ENCODE measurements at places on chromosomes 12 and 14.

GRCh38 chr12:53159195-53159839 lies 21.2 kb upstream of the ZNF740 start:
- peak; percentile 82 for DNase-seq

DNA sequence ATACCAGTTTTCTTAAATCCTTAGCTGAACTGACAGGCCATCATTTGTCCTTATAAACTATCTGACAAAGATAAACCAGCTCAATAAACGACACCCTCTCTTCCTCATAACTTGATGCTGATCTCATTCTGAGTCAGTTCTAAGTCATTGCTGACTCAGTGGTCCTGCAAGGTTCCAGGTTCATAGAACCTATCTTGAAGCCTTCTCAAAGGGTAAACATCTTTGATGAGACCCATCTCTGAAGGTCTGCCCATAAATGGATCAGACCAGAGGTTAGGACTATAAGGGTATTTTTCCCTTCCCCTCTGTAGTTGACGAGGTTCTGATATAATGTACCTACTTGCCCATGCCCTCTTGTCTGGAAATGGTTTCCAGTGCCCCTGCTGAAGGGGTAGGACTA lies 11.9 kb downstream of the NAA25 start:
- DNase-seq = no peak

DNA sequence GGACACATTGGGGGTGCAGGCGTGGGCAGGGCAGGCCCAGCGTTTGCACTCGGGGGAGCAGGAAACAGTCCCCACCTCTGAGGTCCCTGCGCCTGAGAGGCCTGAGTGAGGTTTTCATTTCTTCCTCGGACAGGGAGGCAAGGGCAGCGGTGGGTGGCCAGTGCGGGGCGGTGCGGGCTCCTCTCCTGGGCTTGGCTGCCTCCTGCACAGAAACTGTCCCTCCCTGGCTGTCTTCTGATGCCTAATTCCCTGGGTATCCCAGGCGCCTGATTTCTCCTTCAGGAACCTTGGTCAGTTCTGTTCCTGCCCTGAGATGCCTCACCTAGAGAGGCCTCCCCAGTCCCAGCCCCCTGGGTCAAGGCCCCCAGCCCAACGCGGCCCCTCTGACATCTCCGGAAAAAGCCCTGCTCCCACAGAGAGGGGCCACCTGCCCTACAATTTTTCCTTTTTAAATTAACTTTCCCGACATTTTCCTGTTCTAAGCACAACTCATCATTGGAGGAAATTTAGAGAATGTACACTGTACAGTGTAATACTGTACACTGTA lies 260.3 kb downstream of the ADGRD1 start:
- DNase-seq = no peak

- DNase-seq = no peak
These were observed 7.1 kb upstream of the IFNG-AS1 start for GRCh38 chr12:67982164-67982563.

GRCh38 chr12:79187032-79187431 lies 322.5 kb downstream of the SYT1 start:
- DNase-seq = no peak

GRCh38 chr12:107356266-107356936 lies 263.1 kb upstream of the CRY1 start:
- DNase-seq = no peak

GRCh38 chr12:26732005-26732908 lies 100.7 kb downstream of the ITPR2 start:
- no peak for DNase-seq

DNA sequence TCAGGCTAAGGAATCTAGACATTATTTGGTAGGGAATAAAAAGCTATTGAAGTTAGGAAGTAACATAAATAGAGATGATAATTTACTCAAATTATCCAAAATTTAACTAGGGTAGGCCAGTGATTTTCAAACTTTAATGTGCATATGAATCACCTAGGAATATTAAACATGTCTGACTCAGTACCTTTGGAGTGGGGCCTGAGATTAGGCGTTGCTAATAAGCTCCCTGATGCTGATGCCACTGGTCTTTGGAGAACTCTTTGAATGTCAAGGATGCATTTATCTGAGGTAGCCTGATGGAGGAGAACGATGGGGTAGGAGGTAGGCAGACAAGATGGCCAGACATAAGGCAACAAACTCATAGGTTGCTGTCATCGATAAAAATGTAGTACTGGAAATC lies 33.2 kb downstream of the EFCAB11 start:
- DNase-seq = no peak

- DNase-seq = no peak
These were observed 2.0 kb downstream of the ZBTB25 start for GRCh38 chr14:64501411-64502171.

DNA sequence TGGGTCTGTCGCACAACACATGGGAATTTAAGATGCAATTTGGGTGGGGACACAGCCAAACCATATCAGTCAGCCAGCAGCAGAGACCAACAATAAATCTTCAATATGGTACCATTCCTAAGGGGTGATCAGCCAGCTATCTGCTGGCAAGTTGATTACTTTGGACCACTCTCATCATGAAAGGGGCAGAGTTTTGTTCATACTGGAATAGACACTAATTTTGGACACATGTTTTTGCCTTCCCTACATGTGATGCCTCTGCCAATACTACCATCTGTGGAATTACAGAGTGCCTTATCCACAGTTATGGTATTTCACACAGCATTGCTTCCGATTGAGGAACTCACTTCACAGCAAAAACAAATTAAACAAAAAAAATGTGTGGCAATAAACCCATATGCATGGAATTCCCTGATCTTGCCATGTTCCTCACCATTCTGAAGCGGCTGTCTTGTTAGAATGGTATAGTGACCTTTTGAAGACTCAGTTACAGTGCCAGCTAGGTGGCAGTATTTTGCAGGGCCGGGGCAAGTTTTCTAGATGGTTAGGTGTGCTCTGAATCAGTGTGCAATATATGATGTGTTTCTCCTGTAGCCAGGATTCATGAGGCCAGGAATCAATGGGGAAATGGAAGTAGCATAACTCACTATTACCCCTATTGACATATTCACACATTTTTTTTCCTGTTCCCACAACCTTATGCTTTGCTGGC lies 179.0 kb upstream of the IGF1 start:
- no peak for DNase-seq

DNA sequence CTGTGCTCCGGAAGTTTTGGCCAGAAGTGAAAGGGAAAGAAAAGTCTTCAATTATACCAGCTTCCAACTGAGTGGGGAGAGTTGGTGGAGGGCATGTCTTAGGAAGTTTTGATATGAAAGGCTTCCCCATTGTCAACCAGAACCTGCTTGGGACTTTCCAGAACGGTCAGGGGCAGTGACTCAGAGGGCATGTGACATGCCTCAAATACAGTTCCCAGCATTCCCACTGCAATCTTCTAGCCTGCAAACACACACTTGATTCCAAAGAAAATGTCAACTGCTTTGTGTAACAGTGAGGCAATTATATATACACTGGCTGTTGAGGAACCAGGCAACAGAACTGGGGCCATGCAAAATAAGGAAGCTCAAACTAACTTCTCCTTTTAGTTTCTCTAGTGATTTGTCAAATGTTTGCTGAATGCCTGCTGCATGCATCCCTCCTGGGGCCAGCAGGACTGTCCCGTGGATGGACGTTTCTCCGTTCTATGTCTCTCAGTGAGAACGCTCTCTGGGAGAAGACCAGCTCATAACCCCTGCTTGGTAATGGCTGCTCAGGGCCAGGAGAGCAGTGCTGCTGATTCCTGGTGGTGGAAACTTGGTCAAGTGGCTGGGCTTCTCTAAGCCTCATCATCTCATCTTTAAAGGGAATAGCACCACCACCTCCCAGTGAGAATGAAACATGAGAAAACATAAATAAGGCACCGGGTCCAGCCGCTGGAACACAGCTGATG lies 18.3 kb downstream of the SLC25A47 start:
- no peak for DNase-seq

- no peak for DNase-seq
These were observed 54.1 kb downstream of the BEGAIN start for GRCh38 chr14:100532906-100533655.

Data from activated T-helper 1 cell treated with anti-CD3 and anti-CD28 coated beads, Interleukin-2, amount 50 U/mL, for 16 hours (primary cell).